ENCODE measurements at places on chromosomes 3 and 15.
A peak's percentile ranks its signal among the peaks of the same experiment; 100 is the strongest.

DNA sequence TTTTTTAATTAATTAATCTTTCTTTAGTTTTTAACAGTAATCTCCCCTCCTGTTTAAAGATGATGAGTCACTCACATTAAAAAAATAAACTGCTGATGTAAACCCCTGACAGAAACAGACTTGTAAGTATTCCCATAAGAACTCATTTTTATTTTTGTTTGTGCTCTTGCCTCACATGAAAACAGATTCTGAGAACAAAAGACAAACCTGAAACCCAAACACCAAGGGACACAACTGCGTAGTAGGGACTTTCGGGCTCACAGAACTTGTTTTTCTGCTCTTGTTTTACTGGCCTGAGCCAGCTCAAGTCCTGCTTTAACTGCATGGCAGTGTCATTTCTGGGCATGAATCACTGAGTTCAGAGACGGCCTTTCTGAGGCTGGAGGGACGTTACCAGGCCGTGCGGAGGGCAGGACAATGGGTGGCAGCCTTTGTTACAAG lies 600.8 kb downstream of the FOXP1 start:
- DNase-seq: peak; percentile 35

DNA sequence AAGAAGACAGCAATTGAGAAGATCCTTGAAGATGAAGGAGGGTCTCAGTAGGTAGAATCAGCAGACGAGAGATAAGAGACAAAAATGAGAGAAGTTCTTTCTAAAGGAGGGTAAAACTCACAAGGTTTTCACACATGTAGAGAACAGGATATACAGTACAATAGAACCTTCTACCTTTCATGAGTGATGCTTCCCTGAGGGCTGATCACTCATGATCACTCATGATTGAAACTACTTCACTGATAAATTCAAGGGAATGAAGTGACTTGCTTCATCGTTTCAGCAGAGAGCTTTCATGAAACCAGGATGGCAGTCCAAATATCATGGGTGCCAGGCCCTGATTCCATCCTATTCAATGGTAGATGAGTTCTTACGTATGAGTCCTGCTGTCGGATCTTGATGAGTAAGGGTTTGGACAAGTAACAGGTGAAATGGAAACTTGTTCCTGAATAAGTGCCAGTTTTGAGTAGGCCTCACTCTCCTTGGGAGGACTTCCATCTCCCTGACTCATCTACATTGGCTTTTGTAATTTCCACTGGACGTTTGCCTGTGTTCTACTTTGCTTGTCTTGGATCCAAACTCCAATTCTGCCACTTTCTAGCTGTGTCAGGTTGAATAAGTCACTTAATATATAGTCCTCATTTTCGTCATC lies 9.6 kb upstream of the CLDN16 start:
- DNase-seq: no peak

GRCh38 chr3:157029365-157029790 lies 130.6 kb downstream of the CCNL1 start:
- peak; percentile 15 for DNase-seq

- DNase-seq: no peak
Observed at GRCh38 chr3:73280746-73281145, 219.3 kb downstream of the EBLN2 start.
